Urothelium cell line (cell line): ENCODE measurements at places on chromosomes 7 and 10.

DNA sequence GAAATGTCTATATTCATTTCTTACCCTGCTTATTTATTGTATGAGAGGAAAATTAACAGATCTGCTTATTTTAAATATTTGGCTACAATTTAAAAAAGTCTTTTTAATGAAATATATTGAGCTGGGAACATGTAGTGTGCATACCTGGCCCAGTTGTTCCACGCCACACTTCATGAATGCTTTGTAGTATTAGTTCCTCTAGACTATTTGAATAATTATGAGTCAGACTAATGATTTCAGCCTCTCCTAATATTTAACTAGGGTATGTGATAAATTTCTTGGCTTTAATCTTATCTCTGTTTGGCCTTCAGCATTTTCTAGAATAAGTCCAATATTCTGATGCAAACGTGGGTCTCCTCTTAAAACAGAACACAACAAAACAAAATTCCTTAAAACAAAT, 226.6 kb downstream of the CREB5 start:
- no peak for DNase-seq

GRCh38 chr10:649798-650440, 39.5 kb downstream of the DIP2C start:
- no peak for DNase-seq

DNA sequence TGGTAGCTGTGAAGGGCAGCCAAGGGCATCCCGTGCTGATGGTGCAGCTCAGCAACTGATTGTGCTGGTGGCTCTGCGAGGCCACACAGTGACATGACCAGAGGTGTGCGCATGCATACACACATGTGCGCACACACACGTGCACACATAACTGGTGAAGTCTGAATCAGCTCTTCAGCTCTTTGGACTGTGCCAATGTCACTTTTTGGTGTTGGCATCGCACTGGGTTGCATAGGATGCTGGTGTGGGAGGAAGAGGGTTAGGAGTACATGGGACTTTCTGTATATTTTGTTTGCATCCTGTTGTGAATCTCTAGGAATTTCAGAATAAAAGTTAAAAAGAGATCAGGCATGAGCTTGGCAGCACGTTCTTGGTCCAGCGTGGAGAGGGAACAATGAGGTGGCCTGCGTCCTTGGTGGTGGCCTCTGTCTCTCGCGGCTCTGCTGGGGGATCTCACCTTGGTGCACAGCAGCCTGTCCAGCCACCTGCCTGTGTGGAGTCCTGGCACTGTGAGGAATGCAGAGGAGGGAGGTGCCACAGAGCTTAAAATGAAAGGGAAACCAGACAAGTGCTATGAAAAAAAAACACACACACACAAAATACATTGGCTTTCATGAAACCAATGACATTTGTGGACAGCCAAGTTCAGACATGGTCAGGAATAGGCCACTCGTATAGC, 124.0 kb downstream of the TRRAP start:
- DNase-seq = no peak

DNA sequence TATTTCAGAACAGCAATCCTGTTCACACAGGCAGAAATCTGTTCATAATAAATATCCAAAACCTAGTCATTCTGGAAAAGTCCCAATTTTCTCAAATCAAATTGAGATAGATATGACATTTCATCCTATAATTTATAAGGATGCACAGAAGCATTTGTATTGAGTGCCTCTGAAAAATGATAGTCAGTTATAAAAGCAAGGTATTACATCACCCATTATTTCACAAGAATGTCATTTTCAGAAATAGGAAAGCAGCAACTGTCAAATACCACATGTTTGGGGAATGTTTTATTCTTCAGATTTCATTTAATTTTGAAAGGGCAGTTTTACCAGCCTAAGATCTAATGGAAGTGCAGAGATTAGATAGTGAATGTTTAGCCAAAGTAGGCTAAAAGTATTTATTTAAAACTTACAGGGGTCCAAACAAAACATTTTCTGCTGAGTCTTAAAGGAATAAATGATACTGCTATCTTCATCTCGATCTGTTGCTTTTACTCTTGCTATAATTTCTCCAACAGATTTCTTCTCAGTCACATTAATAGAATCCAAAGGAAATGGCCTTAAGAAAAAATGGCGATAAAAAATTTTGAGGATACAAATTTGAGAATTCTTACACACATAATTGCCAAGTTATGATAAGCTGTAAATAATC, 185.8 kb downstream of the HGF start:
- no peak for DNase-seq

GRCh38 chr10:34838366-34838900, 23.3 kb upstream of the PARD3 start:
- no peak for DNase-seq

DNA sequence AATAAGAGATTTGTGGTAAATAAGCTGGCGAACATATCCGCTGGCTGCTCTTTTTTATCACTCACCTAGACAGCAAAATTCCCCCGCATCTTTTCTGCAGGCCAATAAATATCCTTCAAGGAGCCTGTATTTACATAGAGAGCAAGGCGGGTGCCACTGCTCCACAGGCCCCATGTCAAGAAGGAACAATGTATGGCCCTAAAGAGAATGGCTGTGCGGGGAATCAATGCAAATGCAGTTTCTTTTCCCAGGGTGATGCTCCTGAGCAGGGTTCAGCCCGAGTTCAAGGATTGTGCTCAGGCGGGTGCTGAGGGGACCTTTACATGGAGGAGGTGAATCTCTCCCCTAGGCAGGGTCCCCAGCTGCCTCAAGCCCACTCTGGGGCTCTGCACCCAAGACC, 494.2 kb upstream of the ZMIZ1 start:
- DNase-seq = no peak

DNA sequence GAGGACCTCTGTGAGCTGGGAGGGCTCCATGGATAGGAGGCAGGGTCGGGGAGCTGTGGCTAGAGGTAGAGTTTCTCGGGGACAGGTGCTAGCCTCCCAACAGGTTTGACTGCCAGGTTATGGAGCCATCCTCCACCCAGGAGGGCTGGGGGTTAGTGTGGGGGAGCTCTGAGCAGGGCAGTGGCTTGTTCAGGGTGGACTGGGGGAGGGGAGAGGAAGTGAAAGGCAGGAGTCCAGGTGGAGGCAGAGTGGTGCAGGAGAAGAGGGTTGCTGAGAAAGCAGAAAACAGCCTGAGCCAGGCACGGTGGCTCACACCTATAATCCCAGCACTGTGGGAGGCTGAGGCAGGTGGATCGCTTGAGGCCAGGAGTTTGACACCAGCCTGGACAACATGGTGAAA, 40.5 kb upstream of the HSPB1 start:
- DNase-seq = no peak

- no peak for DNase-seq
Observed at GRCh38 chr7:9600974-9601373, 1167.6 kb downstream of the NXPH1 start.

- no peak for DNase-seq
Observed at GRCh38 chr7:147869456-147869855, 721.1 kb upstream of the C7orf33 start.

GRCh38 chr10:22054961-22055360, 51.4 kb upstream of the DNAJC1 start:
- peak; percentile 22 for DNase-seq

DNA sequence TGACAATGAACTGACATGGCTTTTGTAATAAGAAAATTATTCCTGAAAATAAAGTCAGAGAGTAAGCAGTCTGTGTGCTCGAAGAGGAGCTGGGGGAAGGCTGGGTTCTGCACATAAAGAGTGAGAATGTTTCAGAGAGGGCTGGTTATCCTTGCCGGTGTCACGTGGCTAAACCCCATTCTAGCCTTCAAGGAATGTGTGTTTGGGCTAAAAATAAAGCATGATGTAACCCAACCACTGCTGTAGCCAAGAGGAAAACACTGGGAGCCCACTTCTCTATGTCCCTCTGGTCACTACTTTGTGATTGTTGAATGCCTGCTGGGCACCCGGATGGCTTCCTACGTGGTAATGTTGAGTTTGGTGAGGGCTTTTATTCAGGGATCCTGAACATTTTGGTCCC, 23.5 kb downstream of the WDFY4 start:
- DNase-seq = peak; percentile 25

DNA sequence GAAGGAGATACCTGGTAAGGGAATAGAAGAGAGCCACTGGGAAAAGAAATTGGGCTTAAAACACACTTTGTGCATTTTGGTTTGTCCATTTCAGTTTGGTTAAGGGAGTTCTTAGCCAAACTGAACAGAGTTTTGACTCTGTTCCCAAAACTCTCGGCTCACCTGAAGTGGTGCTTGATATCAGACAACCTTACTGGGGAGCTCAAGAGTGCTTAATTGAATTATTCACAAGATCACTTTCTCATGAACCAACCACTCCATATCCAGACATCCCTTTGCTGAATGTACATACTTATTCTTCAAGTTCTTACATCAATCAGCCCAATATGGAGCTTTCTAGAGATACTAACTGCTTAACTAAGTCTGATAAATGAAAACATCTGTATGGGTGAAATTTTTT, 413.1 kb downstream of the GRM8 start:
- DNase-seq = no peak

DNA sequence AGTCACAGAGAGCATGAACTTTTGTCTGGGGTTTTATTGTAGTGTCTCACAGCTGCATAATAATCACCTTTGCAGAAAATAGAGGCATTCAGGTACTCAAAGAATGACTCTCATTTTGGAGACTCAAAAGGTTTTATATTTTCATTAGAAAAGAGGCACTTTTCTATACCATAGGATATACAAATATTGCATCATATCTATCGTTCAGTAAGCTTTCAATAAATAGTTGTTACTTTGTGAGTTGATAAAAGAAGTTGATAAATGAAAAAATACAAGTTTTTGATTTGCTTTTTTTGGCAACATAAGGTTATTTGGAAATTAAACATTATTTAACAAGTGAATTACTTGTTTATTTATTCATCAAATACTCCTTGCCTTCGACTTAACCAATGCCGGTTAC, 279.9 kb downstream of the ARL4A start:
- DNase-seq = no peak

GRCh38 chr7:98409843-98410242, 9.0 kb upstream of the BAIAP2L1 start:
- no peak for DNase-seq

DNA sequence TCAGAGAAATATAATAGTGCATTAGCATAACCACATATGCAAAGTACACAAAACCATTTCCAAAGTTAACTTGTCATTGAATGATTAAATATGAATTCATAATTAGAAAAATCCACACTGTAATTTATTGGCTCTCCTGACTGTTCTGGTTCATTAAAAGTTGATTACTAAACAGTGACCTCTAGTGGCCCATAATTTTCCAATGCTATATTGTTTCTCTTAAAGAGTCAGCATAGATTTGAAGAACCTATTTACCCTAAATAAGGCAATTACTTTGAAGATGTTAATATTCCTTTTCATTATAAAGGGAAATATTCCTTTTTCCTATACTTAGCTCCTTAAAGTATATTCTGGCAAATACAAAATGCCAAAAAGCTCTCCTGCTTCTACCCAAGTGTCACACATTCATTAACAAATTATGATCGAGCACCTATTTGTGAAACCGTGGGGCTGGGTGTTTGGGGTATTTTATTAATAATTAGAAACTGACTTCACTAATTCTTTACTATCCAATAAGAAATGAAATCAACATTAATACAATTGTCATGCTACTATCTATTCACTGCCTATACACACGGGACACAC, 86.2 kb downstream of the HIBADH start:
- DNase-seq = peak; percentile 33

- no peak for DNase-seq
Observed at GRCh38 chr7:34066411-34066810, 161.1 kb downstream of the BMPER start.

GRCh38 chr10:123995461-123996131, 97.8 kb downstream of the CHST15 start:
- DNase-seq = peak; percentile 79
